Ascending aorta (tissue), 2 donors: ENCODE measurements at places on chromosomes 3 and 15. TPM values are rescaled to one million over a fixed set of nuclear protein-coding genes. Genes with fewer than 3 reads are reported as not detected.

GPR27 gene
- total RNA-seq, result 2.4 TPM

DNA sequence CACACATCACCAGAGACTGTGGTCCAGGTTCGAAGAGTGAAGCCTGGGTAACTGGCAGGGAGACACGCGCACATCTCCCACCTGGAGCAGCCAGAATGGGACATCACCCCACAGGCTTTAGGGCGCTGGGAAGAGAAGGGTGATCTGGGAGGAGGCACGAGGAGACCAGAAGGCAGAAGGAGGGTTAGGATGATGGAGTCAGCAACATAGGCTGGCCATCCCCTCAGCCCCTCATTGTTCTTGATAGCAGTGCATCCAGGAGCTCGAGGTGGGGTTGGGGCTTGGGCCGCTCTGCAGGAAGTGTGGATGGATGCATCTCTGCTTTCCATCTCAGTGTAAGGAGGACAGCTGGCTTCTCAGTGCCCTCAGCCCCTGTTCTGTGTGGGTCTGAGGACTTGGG is 15.2 kb downstream of the PLA2G4F start:
- H3K27ac ChIP-seq, result no peak overlapping the region
- H3K4me1 ChIP-seq, result no peaks in the 10 kb centered on the region
- H3K36me3 ChIP-seq, result no peaks in the 10 kb centered on the region
- DNase-seq, result no peak
- no peak overlapping the region for H3K4me3 ChIP-seq
- no peaks in the 10 kb centered on the region for H3K27me3 ChIP-seq

DNA sequence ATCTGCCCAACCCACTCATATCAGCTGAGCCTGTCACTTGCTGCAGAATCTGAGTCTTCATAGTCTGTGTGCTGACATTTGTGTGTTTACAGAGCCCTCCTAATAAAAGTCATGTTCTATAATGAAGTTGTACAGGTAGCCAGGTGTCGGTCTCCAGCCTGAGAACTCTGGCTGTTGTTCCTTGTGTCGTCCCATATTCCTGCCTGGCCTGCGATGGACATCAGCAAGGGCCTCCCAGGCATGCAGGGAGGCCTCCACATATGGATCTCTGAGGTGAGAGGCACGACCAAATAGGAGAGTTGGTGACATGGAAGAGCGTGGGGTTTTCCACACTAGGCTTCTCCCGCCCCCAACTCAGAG is 2.9 kb downstream of the VILL start:
- no peak for DNase-seq
- H3K27ac ChIP-seq, result peak overlapping the region; percentile 73
- H3K4me3 ChIP-seq, result peak overlapping the region; percentile 67
- H3K36me3 ChIP-seq, result no peaks in the 10 kb centered on the region
- H3K27me3 ChIP-seq, result no peaks in the 10 kb centered on the region

GRCh38 chr3:194383276-194383940 is 13.9 kb upstream of the LRRC15 start:
- H3K4me1 ChIP-seq, result no peaks in the 10 kb centered on the region
- H3K27me3 ChIP-seq, result no peaks in the 10 kb centered on the region
